ENCODE measurements at places on chromosomes 5 and 9. TPM values are rescaled to one million over a fixed set of nuclear protein-coding genes. Genes with fewer than 3 reads are reported as not detected.

GRCh38 chr5:166507810-166508425, 1783.5 kb upstream of the WWC1 start:
- no peak for DNase-seq

- no peak for DNase-seq
Observed at GRCh38 chr9:79155308-79155707, 416.5 kb upstream of the TLE4 start.

Gene CD274
- total RNA-seq: 29.4 TPM

GRCh38 chr5:124582561-124582840, 163.9 kb downstream of the ZNF608 start:
- no peak for DNase-seq

Gene TRPM3
- total RNA-seq: not detected

Gene GPR21
- 0.28 TPM for total RNA-seq

Gene HSD17B3
- not detected for total RNA-seq

Gene RUSC2
- total RNA-seq: 18.3 TPM

DNA sequence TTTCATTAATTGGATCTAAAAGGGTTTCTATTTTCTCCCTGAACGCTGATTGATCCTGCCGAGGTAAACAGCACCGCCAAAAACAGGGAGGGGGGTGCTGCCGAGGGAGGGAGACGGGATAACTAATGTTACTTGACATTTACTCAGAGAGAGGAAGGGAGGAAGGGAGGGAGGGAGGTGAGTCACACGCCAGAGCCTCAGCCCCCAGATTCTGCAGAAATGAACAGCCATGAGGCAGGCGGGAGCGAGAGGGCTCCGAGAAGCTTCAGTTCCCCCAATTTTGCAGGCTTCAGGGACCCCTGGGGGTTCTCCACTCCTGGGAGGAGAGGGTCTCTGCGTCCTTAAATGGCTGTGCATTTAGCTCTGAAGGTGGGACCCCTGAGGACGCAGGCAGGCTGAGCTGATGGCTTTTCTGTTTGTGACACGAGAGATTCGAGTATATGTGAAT, 59.1 kb upstream of the IER5L start:
- DNase-seq: peak; percentile 65

DNA sequence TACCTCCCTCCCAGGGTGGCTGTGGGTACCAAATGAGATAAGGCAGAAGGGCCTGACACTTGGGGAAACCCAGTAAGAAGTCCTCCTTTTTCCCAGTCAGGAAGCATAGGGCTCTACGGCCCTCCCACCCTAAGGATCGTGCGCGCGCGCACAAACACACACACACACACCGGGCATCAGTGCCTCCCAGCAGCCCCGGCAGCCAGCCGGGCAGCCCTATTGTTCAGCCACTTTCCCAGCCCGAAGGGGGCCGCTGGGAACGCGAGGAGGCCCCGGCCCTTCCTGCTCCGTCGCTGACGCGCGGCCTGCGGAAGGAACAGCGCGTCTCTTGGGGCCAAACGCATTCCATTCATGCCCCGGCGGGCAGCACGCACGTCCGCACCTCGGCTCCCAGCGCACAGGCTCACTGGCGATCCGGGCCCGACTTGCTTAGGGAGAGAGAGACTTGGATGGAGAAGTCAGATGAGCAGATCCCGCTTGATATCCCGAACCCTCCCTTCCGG, 22.6 kb downstream of the DUSP1 start:
- DNase-seq: no peak

GRCh38 chr5:180315762-180316212, 23.9 kb upstream of the MAPK9 start:
- DNase-seq: peak; percentile 35

Gene CDHR2
- total RNA-seq: not detected

DNA sequence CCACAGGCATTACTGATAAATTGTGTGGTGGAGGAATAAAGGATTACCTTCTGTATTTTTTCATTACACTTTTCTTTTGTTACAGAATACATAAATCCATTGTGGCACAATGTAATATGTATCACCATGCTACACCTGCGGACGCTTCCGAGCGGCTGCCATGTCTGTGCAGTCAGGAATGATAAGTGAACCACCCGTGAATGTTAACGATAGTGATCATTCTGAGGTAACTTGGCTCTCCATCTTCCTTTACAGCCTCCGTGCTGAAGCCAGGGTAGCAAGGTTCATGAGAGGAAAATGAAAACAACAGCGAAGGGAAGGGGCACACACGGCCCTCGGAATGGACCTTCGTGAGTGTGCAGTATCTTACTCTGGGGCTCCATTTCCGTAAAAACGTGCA, 161.2 kb downstream of the MAPKAP1 start:
- DNase-seq: no peak

GRCh38 chr5:7904170-7904569, 35.2 kb downstream of the MTRR start:
- DNase-seq: peak; percentile 81
